ENCODE measurements at places on chromosomes 7 and 10.

DNA sequence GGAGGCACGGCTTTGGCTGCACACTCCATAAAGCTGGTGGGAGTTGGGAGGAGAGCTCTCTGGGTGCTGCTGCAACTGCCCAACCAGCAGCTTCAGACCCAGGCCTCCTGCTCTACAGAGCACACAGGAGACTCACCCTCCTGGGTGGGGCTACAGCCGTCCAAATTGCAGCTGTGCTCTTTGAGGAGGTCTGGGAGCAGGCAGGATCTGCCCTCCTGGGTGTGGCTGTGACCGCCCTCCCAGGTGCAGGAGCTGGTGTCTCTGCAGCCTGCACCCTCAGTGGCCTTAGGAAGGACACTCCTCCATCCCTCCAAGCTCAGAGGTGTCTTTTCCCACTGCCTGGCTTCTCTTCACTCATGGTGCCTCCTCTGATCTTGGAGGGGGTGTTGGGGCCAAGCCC, 20.0 kb upstream of the PRF1 start:
- no peak for DNase-seq

DNA sequence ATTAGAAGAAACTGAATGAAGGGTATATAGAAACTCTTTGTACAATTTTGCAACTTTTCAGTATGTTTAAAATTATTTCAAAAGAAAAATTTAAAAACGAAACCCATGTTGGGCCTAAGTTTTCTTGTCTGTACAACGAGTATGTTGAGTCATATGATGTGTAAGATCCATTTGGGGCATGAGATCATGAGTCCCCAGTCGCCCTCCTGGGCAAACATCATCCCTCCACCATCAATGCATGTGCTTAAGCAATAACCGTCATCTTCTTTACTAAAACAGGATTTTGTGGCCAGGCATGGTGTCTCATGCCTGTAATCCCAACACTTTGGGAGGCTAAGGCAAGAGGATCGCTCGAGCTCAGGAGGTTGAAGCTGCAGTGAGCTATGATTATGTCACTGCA, 54.2 kb upstream of the CDCA7L start:
- DNase-seq: peak; percentile 4

DNA sequence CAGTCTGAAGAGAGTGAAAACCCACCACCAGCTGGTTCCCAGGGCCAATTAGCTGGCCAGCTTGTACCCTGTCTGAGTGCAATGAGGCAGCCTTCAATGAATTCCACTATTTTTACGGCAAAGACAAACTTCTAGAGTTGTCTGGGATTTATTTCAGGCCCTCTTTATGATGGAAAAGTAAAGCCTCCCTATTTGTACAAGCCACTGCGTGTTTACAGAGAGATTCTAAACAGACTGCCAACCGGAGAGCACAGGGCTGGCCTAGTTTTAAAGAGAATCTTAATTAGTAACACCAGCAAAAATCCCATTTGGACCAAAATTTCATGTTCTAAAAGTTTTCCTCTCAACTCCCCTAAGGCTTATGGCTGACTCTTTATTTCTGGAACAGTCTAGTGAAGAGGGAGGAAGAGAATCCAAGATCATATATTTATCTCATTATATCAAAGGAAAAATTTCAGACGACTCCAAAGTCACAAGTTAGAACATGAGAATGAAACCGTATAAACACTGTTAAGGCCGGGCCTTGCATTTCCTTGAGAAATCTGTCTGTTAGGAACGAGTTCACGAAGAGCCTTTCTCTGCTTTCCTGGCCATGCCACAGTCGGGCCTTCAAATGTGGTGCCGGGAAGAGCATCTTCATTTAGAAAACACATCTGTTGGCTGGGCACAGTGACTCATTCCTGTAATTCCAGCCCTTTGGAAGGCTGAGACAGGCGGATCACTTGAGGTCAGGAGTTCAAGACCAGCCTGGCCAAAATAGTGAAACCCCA, 724.6 kb upstream of the NRP1 start:
- DNase-seq: no peak

GRCh38 chr7:31047313-31048146, 4.6 kb upstream of the ADCYAP1R1 start:
- no peak for DNase-seq

- DNase-seq: no peak
These were observed 205.2 kb upstream of the GHITM start for GRCh38 chr10:83934062-83934461.
